Stimulated activated CD4-positive, alpha-beta T cell treated with anti-CD3 and anti-CD28 coated beads, Interleukin-2, amount 100 ng/mL, for 24 hours (primary cell): ENCODE measurements at places on chromosomes 4 and X.

- no peak for DNase-seq
These were observed 250.0 kb downstream of the INPP4B start for GRCh38 chr4:142596121-142596520.

- DNase-seq, result no peak
These were observed 198.1 kb downstream of the SOWAHB start for GRCh38 chr4:76699751-76700310.

GRCh38 chrX:31604629-31605221 is 532.9 kb upstream of the FTHL17 start:
- DNase-seq, result no peak

DNA sequence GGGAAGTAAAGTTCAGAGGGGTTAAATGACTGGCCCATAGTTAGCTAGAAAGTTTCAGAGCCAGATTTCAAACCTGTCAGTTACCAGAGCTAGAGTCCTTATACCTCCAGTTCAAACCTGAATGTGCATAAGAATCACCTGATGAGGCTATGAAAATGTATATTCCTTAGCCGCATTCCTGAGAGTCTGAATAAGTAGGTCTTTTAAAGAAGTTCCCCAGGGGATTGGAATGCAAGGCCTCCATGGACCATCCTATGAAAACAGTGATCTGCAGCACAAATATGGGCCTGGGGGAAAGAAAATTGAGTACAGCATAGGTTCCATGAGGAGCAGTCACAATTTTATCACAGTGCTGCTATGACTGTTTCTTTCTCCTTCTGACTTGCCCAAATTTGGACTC is 263.9 kb upstream of the CXorf66 start:
- DNase-seq, result no peak

GRCh38 chr4:14867847-14868246 is 134.4 kb upstream of the CPEB2 start:
- no peak for DNase-seq

DNA sequence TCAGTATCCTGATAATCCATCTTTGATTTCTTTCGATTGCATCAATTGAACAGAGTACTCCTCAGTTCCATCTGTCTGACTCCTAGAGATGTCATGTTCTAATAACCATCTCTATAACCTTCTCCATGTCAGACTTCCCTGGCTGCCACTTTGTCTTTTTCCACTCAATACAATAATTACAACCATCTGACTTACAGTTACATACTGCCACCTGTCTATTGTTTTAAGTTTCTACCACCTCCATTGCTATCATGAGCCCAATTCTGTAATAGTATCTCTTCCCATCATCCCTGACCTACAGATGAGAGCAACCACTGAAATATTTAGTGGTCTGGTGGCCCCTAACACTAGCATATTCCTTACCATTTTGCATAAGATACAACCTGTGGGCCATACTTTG is 439.2 kb upstream of the FAM47C start:
- no peak for DNase-seq

GRCh38 chr4:173752610-173753230 is 222.7 kb upstream of the HAND2 start:
- DNase-seq, result peak; percentile 19

GRCh38 chr4:61638591-61638990 is 438.5 kb downstream of the ADGRL3 start:
- DNase-seq, result no peak

DNA sequence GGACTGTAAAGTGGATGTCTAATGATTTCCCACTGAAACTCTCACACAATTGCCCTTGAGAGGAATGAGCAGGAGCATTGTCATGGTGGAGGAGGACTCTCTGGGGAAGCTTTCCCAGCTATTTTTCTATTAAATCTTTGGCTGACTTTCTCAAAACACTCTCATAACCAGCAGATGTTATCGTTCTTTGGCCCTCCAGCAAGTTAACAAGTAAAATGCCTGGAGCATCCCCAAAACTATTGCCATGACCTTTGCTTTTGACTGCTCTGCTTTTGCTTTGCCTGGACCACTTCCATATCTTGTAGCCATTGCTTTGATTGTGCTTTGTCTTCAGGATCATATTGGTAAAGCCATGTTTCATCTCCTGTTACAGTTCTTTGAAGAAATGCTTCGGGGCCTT is 120.2 kb upstream of the PDE5A start:
- DNase-seq, result no peak

GRCh38 chr4:93446038-93446437 is 382.5 kb upstream of the ATOH1 start:
- DNase-seq, result no peak
